ENCODE measurements at places on chromosomes 3 and 15.

DNA sequence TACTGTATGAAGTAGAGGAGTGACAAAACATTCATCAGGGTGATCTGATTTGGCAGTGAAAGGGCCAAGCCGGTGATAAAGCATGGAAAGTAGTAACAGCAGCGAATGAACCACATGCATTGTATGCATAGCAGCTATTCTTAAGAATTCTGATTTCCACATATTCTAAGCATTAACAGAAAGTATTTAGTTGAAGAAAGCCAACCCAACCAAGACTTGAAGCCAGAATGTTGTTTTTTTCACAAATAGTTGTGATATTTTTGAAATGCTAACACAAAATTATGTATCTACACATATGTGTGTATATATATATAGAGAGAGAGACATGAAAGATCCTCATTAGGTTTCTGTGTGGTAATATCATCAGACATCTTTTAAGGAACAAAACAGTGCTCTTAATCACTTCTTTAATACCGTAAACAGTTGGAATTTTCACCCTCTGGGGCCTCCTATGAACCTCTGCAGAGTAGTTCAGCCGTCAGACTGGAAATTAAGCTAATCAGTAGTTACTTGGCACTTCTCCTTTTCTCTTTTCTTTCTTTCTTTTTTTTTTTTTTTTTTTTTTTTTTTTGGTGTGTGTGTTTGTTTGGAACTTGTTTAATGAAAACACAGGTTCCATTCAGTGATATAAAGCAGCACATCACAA, 139.6 kb downstream of the CMSS1 start:
- DNase-seq = no peak

DNA sequence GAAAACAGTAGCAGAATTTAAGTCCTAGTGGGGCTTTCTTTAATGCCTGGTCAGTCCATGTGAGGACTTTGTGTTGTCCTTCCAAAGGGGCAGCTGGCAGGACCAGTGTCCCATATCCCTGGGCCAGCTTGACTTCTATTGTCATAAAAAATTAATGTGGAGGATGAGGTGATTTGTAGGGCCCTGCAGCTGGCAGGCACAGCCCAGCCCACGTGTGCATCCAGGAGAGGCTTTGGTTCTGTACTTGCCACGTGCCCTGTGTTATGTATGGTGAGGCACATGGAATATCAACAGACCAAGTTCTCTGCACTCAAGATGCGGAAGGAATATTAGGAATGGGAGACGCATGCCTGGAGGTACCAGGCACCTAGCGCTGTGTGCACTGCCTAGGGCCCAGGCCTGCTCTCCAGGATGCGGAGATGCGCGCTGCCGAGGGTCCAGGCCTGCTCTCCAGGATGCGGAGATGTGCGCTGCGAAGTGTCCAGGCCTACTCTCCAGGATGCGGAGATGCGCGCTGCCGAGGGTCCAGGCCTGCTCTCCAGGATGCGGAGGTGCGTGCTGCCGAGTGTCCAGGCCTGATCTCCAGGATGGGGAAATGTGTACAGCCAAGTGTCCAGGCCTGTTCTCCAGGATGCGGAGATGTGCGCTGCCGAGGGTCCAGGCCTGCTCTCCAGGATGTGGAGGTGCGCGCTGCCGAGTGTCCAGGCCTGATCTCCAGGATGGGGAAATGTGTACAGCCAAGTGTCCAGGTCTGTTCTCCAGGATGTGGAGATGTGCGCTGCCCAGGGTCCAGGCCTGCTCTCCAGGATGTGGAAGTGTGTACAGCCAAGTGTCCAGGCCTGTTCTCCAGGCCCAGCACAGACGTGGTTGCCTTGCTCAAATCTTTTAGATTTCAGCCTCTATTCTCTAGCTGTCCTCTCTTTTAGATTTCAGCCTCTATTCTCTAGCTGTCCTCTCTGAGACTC, 183.3 kb upstream of the ROPN1 start:
- DNase-seq = no peak

DNA sequence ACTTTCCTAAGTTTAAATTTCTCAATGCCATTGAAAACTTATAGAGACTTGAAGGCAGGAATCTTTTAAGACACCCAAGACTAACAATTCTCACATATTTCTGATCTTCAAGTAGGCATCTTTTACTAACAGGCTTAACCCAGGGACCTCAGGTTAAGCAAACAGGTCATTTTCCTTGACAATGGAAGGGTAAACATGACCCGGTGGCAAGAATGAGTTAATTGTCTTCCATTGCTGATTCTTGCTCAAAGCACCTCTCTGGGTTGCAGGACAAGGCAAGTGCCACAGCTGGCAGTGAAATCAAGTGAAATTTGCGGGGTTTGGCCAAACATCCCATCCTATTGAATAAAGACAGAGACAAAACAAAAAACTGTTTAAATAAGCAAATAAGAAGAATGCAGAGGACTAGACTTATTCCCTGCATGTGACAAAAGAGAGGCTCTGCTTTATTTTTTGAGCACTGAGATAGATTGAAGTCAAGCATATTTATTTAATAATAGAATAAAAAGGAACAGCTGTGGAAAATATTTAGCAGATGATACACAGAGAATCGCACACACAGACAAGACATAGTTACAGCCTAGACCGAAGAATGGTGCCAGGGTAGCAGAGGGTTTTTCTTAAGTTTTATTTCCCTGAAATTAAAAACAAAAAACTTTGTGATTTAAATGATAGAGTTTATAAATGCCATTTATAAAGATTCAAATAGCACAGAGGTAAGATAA, 56.0 kb upstream of the MITF start:
- no peak for DNase-seq

- peak; percentile 44 for DNase-seq
These were observed 60.8 kb downstream of the SNRK start for GRCh38 chr3:43346978-43347749.

GRCh38 chr3:40170395-40170794, 139.1 kb upstream of the EIF1B start:
- no peak for DNase-seq

DNA sequence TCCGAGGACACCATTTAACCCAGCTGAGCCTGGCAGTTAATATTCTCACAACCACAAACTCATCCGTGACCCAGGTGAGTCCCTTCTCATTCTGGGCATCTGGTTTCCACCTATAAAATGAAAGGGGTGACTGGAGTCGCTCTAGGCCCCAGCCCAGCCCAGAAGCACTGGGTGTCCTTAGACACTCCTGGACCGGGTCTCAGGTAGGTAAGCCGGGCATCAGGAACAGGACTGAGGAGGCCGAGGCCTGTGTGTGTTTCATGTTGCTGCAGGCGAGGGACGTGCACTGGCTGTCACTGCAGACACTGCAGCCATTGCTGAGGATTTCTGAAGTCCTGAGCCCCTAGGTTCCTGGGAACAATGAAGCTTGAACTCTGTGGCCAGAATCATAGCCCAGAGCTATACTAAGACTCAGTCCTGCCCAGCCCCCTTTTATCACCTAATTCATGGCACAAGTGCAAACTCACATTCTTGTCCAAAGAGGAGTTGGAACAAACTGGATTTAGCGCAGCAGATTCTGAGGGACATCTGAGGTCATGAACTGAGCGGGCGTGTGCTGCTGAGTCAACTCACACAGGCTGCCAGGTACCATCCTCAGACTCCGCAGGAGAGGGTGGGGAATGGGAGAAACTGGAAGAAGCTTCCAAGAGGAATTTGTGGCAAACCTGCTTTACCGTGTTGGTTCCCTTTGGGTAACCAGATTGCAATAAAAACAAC, 184.9 kb downstream of the FAM43A start:
- DNase-seq = no peak

DNA sequence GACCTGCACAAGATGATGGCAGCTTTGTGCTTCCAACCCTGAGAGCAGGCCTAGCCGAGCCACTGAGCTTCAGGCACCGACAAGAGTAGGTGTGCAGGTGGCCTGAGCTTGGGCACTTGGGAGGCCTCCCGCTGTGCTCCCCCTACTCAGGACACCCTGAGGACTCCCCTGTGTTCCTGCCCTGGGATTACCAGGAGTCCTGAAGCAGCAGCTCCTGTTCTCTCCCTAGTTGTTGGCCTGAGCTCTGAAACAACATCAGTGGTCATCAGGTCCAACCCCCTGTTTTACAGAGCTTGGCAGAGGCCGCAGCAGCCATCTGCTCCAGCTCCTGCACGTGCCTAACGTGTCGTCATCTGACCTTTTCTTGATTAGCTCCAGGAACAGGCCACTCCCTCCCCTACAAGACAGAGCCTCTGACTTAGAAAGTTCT, 8.0 kb upstream of the MESP2 start:
- no peak for DNase-seq

DNA sequence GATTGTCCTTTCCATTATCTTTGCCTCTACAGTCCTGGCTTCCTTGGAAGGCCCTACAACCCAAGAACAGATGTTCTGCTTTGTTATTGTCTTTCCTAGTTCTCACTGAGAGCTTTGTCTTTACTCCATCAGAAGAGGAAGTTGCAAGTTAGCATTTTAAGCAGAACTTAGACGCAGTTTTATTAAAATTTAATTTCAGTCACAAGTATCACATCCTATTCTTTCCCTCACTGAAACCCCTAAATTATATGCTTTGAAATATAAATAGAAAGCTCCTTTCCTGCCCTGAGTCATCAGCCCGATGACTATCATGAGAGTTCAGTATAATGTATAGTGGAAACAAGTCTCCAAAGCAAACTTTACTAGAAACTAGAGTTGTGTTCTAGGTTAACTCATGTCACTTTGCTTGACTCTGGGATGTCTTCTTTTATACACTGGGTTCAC, 291.2 kb upstream of the RBMS3 start:
- DNase-seq = no peak

GRCh38 chr3:175307642-175308041, 448.5 kb downstream of the NAALADL2 start:
- DNase-seq = no peak

DNA sequence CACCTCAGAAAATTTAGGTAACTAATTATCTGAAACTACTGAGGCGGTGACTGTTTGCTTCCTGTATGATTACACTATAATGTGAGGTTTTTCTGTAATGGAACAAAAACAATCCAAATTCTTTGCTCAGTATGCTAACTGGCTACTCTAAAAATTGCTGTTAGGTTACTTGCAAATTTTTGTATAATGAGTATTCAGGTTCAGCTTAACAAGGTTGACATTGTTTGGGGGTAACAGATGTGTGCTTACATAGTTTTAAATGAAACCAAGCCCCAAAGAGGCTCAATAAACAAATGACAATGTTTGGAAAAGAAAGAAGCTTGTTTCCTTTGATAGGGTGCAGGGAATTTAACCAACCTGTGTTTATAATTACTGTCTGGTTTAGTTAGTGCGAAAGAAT, 414.5 kb upstream of the MDFIC2 start:
- DNase-seq = no peak

- no peak for DNase-seq
These were observed 22.6 kb downstream of the ADAM10 start for GRCh38 chr15:58726867-58727266.
